ENCODE measurements at places on chromosomes 7 and 10. TPM values are rescaled to one million over a fixed set of nuclear protein-coding genes. Genes with fewer than 3 reads are reported as not detected.

GRCh38 chr10:121284936-121285335 is 313.3 kb downstream of the FGFR2 start:
- no peak overlapping the region for H3K27ac ChIP-seq
- H3K27me3 ChIP-seq, result no peaks in the 10 kb centered on the region
- H3K4me1 ChIP-seq, result no peaks in the 10 kb centered on the region
- H3K4me3 ChIP-seq, result no peak overlapping the region

DNA sequence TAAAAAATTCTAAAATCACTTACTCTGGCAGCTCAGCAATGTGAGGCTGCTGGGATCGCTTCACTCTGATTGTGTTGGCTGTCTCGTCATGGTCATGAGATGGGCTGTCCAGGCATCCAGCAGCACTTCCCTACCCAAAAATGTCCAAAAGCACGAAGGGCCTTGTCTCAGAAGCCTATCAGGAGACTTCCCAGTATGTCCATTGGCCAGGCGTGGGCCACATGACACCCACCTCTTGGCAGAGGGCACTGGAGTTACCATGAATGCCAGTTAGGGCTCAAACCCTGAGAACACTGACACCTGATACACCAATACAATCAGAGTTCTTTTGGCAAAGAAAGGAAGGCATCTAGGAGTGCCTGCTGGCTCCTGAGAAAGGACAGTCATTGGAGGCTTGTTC is 27.0 kb upstream of the GLI3 start:
- no peak for DNase-seq
- no peak overlapping the region for H3K4me3 ChIP-seq
- no peaks in the 10 kb centered on the region for H3K36me3 ChIP-seq
- H3K27ac ChIP-seq, result no peak overlapping the region
- H3K4me1 ChIP-seq, result peaks cover 4% of the 10 kb centered on the region

DNA sequence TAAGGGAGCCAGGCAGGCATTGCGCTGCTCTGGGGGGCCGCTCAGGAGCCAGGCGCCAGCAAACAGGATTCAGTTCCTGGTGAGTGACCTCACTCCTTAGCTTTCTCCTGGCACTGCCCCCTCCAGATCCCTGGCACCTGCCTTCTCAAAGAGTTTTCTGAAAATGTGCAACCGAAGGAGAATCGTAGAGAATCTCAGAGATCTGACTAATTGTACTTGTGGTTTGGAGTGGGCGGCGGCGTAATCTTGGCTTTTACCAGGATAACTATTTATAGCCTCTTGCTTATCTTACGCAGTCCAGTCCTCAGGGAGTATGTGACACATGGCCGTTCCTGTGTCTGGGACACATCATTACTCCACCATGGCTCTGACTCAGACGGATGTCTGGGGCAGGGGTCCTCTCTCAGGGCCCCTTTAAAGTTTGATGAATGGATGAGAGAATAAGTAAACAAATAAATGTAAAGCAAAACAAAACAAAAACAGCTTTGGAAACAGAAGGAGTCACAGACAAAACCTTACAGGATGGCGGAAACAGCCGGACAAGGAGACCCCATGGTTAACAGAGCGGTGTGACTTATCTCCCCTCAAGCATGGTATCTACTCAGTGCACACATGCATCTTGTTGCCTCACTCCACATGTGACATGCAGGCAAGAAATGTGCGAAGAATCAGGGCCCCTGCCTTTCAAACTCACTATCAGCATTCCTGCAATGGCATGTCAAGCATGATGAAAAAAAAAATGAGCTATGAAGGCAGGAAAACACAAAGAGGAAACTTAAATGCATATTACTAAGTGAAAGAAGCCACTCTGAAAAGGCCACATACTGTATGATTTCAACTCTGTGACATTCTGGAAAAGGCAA is 99.7 kb downstream of the TNS3 start:
- no peaks in the 10 kb centered on the region for H3K27me3 ChIP-seq
- no peak overlapping the region for H3K27ac ChIP-seq

- no peaks in the 10 kb centered on the region for H3K4me1 ChIP-seq
- no peak overlapping the region for H3K27ac ChIP-seq
- DNase-seq, result no peak
- H3K27me3 ChIP-seq, result peaks cover 14% of the 10 kb centered on the region
- H3K4me3 ChIP-seq, result no peak overlapping the region
- no peaks in the 10 kb centered on the region for H3K36me3 ChIP-seq
Measured at GRCh38 chr7:34806831-34807230, 148.8 kb downstream of the NPSR1 start.

DNA sequence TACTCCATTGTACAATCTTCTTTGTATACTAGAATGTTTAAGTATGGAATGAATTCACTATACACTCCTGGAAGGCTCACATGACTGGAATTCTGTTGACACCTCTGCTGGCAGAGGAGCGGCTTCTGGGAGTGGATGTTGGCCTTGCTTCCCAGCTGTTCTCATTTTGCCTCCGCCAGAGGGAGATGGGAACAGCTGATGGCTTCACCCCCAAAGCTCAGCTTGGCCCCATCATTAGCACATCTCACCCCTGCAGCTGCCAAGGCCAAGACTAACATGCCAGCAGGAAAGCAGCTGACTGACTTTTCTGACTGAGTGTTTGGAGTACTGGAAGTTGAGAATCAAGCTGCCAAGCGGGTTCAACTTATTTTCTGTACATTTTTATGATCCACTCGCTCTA is 15.1 kb downstream of the ADAM12 start:
- no peak for DNase-seq
- H3K27ac ChIP-seq, result no peak overlapping the region

- no peak overlapping the region for H3K27ac ChIP-seq
- DNase-seq, result no peak
- no peak overlapping the region for H3K4me3 ChIP-seq
- no peaks in the 10 kb centered on the region for H3K4me1 ChIP-seq
Measured at GRCh38 chr7:51517187-51517586, 200.6 kb upstream of the COBL start.

GRCh38 chr10:106960812-106961211 is 203.7 kb downstream of the SORCS1 start:
- H3K4me3 ChIP-seq, result no peak overlapping the region
- H3K36me3 ChIP-seq, result no peaks in the 10 kb centered on the region
- no peak overlapping the region for H3K27ac ChIP-seq
- H3K4me1 ChIP-seq, result no peaks in the 10 kb centered on the region
- DNase-seq, result no peak

- no peak for DNase-seq
- no peak overlapping the region for H3K4me3 ChIP-seq
- no peaks in the 10 kb centered on the region for H3K27me3 ChIP-seq
- peaks cover 10% of the 10 kb centered on the region for H3K4me1 ChIP-seq
- peaks cover 9% of the 10 kb centered on the region for H3K36me3 ChIP-seq
Measured at GRCh38 chr7:110988348-110988747, 102.6 kb upstream of the LRRN3 start.

The SRGN gene
- total RNA-seq, result 616 TPM

The TAS2R4 gene
- total RNA-seq, result 0.49 TPM

The TMEM229A gene
- not detected for total RNA-seq

The DENND2A gene
- total RNA-seq, result not detected

The SFTPA1 gene
- total RNA-seq, result not detected
